ENCODE measurements at places on chromosomes 12 and 14.

GRCh38 chr12:52234223-52234810 lies 1.3 kb downstream of the KRT7 start:
- no peak for DNase-seq

DNA sequence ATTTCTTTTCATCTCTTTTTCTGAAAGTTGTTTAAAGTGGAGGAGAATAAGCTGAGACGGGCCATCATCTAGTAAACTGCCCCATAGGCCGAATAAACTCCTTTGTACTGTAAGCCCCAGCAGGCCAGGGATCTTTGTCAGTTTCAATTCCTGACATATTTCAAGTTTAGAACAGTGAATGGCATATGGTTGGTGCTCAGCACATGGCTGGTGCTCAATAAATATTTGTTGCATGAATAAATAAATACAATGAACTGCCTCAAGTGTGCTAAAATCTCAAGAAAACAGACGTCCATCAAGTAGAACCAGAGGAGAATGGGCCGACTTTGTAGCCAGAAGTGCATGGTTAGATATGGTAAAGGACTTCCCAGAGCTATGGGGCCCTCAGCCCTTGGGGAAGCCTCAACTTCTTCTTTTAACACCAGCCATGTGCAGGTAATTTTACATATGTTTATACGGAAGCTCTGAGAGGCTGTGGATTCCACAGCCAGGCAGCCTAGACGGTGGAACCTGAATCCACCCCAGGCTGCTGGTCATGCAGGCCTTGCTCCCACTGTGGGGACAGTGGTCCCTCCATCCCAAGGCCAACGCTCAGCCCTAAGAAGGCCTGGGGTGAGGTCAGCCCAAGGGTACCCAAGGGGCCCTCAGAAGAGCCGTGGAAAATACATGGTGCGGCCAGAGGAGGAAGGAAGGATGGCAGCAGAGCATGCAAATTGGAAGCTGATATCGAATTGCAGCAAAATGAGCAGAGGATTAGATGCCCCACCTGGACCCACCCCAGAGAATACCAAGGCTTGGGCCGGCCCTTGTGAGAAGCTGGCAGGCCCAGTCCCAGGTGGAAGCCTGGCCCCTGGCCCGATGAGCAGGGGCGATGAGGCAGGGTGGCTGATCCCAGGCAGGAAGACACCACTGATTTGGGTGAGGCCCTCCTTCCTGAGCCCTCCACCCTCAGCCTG lies 8.7 kb upstream of the AQP2 start:
- no peak for DNase-seq

- peak; percentile 67 for DNase-seq
Measured at GRCh38 chr12:116533343-116534251, 25.6 kb upstream of the MAP1LC3B2 start.

- DNase-seq: no peak
Measured at GRCh38 chr14:75401361-75401760, 26.5 kb upstream of the JDP2 start.

DNA sequence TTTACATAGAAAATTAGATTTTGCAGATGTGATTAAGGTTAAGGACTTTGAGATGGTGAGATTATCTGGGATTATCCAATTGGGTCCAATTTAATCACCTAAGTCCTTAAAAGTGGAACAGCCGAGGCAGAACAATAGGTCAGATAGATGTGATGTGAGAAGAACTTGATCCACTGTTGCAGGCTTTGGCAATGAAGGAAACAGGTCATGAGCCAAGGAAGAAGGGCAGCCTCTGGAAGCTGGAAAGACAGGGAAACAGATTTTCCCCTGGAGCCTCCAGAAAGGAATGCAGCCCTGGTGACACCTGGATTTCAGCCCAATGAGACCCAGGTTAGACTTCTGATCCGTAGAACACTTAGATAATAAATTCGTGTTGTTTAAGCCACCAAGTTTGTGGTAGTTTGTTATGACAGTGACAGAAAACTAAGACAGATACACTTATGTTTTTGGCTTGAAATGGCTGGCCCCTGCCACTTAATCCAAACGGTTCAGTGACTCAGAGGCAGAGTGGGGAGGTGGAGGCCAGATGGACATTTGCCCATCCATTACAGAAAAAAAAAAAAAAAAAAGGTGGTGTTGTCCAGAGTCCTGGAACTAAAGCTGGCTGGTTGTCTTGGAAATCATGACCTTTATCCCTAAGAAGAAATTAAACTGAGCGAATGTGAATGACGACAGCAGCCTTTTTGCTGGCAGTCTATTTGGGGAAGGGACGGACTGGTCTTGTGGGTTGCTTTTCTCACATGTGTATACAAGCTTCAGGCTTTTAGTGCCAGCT lies 181.9 kb upstream of the NRXN3 start:
- no peak for DNase-seq

DNA sequence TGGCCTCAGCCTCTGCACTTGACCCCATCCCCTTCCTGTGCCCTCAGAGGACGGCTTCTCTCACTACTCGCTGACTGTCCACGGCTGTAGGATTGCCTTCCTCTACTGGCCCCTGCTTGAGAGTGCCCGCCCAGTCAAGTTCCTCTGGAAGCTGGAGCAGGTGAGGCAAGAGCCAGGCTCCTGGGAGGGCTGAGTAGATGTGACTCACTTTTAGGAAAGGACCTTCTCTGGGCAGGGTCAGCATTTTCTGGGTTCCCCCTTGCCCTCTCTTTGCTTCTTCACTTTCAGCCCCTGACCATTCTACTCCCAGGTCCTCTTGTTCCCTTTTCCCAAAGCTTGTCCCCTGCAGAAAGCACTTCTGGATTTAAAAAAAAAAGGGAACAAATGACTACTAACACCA lies 7.7 kb downstream of the CLSTN3 start:
- DNase-seq: no peak

All from bone marrow (tissue), 2 donors.